ENCODE measurements at places on chromosomes 2 and 18.

- DNase-seq, result no peak
Observed at GRCh38 chr18:36481201-36481657, 183.7 kb downstream of the FHOD3 start.

GRCh38 chr2:209146682-209147320 is 277.0 kb upstream of the MAP2 start:
- DNase-seq, result no peak

- DNase-seq, result no peak
Observed at GRCh38 chr2:210577263-210578071, 21.1 kb downstream of the CPS1 start.

DNA sequence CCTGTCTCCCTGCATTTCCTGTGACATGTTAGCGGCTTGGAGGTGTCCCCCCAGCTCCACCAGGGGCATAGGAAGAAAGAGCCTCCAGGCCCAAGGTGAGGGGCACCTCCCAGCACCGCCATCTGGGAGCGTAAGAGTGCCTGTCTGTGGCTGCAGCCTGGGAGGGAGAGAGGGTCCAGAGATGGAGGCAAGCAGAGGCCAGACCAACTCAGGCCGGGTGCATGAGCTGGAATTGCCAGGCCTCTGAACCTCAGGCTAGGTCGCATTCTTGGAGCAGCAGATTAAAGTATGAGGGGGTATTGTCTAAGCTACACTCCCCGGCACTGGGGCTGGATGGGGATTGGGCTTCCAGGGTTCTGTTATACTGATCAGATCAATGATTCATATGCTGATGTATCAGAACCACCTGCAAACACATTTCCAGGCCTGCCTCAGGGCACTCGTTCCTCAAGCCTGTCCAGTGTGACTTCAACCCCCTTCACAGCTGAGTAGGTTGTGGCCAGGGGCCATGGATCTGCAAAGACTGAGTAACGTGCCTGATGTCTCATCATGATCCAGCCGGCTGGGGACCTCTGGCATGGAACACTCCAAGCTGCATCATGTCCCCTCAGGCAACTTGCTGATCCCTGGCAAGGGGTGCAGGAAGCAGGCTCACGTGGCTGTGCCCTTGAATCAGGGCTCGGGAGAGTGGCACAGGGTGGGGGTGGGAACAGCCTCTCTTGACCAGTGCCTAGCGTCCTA is 73.2 kb downstream of the HS1BP3 start:
- no peak for DNase-seq

DNA sequence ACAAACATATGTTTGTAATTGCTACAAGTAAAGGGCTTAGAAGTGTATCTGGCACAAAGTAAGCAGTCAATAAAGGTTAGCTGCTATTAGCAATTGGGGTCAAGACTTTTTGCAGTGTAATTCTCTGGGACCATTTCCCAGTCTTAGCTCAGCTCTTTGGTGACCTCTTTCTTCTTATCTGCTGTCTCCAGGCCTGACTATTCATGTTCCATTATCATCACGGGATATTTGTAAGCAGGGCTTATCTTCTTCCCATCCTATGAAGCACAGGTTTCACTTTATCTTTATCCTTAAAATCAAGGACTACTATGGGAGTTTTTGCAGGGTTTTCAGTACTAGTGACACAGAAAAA is 131.7 kb downstream of the DOCK10 start:
- DNase-seq, result peak; percentile 81

DNA sequence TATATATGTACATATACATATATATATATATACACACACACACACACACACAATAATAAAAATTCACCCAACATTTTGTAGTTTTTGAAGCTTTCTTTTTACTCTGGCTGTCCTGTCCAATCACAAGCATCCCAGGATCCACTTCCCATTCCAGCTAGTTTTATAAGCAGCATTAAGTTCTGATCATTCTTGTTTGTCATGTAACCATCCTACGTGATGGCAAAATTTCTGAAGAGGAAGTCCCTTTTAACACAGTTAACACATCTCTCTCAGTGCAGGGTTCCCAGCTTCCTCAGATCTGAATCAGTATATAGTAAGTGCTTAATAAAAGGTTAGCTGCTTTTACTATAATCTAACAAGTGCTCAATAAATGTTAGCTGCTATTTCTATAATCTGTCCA is 26.4 kb downstream of the MYOM1 start:
- DNase-seq, result no peak

DNA sequence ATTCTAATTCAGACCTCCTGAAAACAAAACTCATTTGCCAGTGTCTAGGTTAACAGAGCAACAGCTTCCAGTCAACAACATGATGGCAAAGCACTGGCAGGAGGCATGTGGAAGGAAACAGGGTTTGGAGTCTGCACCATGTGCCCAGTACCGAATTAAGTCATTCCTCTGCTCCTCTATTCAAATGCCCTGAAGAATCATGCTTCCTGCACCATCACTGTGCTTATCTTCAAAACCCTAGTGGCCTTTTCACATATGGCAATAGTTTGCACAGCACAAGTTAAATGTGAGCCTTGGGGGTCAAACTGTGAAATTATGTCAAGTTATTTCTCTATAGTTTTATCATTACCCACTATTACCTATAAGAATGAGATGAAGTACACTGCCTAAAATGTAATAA is 75.4 kb upstream of the GRB14 start:
- no peak for DNase-seq

GRCh38 chr18:8962855-8963635 is 139.5 kb upstream of the NDUFV2 start:
- no peak for DNase-seq

DNA sequence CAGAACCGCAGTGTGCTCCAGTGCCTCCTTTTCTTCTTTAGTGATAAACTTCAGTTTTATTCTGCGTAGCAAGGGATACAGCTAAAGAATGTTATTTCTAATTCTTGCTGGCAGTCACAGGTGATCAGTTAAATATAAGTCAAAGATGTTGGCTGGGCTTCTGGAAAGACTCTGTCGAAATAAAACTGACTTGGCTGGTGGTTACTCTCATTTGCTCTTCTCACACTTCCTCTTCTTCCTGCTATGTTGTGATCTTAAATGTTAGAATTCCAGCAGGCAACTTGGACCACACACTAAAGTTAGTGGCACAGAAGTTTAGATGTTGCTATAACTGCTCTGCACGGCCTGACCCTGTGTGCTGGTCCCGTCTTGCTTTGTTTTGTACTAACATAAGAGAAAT is 278.6 kb downstream of the CDH19 start:
- no peak for DNase-seq

DNA sequence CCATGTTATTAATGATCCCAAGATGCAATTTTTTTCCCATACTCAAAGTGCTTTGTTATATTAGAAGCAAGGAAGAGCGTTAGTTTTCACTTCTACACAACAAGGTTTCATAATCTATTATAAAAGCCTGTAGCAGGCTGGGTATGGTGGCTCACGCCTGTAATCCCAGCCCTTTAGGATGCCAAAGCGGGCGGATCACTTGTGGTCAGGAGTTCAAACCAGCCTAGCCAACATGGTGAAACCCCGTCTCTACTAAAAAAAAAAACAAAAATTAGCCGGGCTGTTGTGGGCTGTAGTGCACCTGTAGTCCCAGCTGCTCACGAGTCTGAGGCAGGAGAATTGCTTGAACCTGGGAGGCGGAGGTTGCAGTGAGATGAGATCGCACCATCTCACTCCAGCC is 19.0 kb upstream of the SERPINB2 start:
- no peak for DNase-seq

DNA sequence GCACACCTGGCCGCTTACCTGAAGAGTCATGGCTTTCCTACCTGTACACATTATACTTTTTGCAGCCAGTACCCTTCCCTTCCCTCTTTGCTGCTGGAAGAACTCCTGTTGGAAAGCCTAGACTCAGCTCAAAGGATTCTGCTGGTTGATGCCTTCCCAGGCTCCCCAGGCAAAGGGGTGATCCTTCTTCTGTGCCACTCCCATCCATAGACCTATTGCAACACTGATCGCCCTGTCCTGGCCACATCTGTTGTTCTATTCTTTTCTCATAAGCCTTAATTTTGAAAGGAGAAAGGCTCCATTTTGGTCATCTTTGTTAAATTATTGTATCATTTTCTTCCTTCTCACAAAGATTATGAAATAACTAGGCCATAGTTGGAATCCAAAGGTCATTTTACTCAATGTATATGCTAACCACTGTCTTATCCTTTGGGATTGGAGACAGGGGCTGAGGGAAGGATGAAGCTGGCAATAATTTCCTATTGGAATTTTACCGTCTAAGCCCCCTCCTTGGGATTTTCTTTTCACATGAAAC is 3.4 kb upstream of the PRKCE start:
- no peak for DNase-seq

DNA sequence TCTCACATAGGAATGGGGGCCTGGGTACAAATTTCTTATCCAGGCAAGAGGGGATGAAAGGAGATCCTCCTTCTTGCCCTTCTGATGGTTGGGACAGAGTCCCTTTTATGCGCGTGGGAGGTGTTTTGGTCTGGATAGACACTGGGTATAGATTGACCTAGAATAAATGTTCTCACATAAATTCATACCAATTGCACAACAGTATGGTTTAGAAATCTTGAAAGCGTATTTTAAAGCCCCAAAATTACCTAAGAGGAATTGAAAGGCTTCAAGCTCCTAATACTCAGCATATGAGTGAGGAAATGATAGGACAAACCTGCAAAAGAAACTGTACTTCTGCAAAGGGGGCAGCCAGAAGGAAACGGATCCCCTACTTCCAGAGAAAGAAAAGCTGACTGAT is 2.6 kb upstream of the BCL2 start:
- DNase-seq, result no peak

- DNase-seq, result no peak
Observed at GRCh38 chr2:177429688-177430325, 37.2 kb downstream of the AGPS start.

DNA sequence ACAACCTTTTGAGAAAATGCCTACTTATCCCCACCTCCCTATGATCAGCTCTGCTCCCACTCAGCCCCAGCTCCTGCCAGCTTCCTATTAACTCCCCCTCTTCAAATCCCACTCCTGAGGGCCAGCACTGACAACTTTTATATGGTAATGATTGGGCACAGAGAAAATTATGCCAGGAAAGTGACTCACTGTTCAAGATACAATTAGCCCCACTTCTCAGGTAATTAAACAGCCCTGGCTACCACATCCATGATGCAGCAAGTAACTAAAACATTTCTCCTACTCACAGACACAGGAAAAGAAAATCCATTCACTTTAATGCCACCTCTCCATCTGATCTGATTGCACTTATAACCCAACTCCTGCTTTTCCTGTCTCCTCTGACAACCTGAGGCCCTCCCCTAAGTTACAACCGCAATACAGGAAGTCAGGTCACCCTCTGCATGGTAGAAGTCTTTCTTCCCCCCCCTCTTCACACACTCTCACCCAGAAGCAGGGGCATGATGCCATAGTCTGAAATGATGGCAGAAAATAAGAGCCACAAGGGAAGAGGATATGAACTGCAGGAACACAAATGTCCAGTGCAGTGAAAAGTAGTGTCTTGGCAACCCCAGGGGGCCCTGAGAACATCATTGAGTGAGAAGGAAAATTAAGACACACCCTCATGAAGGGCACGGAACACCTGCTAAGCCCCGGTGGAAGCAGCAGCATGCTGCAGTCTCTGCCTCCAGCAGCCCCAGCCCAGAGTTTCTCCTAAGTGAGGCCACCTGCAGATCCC is 54.4 kb downstream of the STK39 start:
- DNase-seq, result no peak

GRCh38 chr18:57748770-57749603 is 54.1 kb downstream of the ATP8B1 start:
- no peak for DNase-seq

- DNase-seq, result peak; percentile 20
Observed at GRCh38 chr2:149422337-149422990, 92.1 kb downstream of the LYPD6 start.

- no peak for DNase-seq
Observed at GRCh38 chr2:134140251-134140661, 113.6 kb upstream of the MGAT5 start.

DNA sequence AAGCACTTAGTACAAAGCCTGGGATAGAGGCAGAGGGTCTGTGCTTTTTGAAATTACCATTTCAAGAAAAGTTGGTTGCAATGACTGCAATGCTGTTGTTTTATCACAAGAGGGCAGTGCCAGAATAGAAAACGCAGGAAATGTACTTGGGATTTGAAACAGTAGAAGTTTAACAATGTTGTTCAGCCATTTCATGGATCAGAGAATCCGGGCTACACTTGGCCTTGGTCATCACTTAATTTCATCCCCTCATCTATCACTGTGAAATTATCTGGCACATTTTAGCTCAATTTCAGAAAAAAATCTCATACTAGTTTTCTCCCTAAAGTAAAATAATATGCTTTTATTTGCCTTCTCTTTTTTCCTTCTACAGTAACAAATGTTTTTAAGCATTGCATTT is 70.8 kb downstream of the RAPGEF4 start:
- peak; percentile 73 for DNase-seq

- peak; percentile 73 for DNase-seq
Observed at GRCh38 chr2:45826884-45827635, 175.6 kb downstream of the PRKCE start.

DNA sequence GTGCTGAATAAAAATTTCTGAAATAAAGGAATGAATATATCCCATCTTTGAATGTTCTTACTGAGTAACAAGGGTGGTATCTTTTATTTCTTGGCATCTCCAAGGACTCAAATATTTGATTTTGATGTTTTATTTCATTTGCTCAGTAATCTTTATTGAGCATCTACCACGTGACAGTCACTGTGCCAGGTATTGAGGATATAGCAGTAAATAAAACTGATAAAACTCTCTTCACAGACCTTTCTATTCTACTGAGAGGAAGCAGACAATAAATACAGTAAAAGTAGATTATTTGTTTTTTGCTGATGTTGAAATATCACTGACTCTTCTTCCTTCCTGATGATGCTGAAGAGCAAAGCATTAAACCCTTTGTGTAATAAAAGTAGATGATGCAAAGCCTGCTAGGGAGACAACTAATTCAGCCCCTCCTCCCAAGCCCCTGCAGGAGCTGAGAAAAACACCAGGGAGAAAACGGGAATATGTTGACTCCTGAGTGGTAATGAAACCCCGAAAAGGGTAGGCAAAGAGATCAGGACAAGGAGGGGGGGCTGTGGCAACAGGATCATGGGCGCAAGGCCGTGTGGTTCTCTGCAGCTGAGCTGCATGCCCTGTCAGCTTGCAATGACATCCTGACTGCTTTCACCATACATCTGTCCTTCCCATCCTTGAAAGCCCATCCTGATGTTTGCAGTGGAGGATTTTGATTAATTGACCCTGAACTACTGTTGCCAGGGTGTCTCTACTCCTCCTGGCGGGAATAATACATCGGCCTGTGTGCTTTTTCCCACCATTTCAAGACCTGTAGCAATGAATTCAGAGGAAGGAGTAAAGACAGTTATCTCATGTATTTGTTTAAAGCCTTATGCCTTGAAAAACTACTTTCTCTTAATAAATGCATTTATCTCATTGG is 117.4 kb downstream of the EML6 start:
- no peak for DNase-seq

GRCh38 chr2:217289907-217290280 is 430.0 kb upstream of the TNP1 start:
- no peak for DNase-seq

GRCh38 chr2:72149556-72150156 is 2.0 kb upstream of the CYP26B1 start:
- no peak for DNase-seq

DNA sequence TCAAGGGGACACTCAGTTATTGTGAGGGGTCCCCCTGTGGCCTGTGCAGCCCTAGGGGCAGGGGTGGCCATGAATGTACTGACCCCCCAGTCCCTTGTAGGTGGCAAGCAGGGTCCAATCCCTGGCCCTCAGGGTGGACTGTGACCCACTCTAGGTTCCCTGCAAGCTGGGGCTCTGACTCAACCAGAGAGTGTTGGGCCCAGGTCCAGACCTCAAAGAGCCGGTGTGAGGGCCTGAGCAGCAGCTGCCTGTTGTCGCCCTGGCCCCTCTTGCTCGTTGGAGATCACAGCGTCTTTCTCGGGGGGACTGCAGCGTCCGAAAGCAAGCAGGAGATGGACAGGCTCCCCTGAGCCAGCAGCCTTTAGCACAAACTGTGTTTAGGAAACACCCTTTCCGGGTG is 66.8 kb upstream of the ATG16L1 start:
- no peak for DNase-seq
